Activated CD4-positive, alpha-beta T cell treated with anti-CD3 and anti-CD28 coated beads, Interleukin-2, amount 50 U/mL, for 48 hours (primary cell): ENCODE measurements at places on chromosomes 7 and 10.

- DNase-seq, result no peak
Observed at GRCh38 chr10:76902949-76903348, 734.7 kb downstream of the KCNMA1 start.

DNA sequence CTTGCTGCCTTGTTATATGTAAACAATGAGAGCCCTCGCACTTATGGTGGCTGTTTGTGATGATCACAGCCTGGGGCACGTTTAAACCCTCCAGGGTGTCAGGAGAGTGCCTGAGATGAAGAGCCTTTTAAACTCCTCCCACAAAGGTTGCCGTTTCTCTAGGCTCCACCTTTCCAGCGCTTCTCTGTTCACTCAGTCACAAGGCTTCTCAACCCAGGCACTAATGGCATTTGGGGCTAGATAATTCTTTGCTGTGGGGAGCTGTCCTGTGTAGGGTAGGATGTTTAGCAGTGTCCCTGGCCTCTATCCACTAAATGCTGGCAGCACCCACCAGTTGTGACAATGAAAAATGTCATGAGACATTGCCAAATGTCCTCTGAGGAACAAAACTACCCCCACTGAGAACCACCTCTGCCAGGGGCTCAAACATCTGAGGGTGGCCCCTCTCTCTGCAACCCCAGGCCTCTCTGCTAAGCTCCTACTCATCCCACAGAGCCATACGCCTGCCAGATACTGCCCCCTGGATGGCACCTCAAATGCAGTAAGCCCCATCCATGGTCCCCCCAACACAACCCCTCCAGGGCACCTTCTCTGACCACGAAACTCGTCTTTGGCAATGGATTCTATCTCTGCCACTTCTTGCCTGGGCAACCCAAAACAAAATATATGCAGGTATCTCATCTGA, 144.3 kb upstream of the ZMIZ1 start:
- DNase-seq, result no peak

GRCh38 chr7:15853832-15854470, 167.5 kb upstream of the MEOX2 start:
- no peak for DNase-seq

GRCh38 chr10:106935978-106936451, 228.5 kb downstream of the SORCS1 start:
- no peak for DNase-seq

DNA sequence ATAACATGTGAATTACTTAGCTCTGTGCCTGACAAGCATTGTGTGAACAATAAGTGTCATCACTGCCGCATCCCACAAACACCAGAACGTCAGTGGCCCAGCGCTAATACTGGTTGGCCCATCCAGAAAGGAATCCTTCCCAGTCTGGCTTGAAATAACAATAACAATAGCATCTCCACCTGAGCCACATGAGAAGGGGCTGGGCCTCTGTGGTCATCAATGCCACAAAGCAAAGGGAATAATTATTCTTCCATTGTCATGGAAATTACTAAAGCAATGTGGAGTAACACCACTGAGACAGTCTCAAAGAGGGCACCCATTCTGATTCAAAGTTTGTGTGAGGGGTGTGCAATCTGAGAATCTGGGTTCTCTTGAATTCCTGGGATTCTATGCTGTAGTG, 105.7 kb upstream of the INHBA start:
- DNase-seq, result no peak

DNA sequence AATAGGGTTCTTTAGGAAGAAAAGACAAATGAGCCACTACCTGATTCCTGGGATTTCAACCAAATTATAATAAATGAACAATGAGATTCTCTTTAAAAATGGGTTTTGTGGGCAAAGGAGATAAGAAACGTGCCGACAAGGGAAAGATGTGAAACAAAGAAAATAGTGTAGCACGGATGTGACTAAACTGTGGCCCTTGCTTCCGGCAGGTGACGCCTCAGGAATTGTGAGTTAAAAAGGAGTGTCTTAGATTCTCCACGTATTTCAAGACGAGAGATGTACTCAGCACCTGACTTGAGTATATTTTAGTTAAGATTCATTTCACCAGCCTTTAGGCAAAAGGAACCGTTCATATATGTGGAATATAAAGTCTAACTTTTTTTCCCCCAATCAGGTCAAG, 75.9 kb downstream of the DNAH11 start:
- DNase-seq, result no peak

DNA sequence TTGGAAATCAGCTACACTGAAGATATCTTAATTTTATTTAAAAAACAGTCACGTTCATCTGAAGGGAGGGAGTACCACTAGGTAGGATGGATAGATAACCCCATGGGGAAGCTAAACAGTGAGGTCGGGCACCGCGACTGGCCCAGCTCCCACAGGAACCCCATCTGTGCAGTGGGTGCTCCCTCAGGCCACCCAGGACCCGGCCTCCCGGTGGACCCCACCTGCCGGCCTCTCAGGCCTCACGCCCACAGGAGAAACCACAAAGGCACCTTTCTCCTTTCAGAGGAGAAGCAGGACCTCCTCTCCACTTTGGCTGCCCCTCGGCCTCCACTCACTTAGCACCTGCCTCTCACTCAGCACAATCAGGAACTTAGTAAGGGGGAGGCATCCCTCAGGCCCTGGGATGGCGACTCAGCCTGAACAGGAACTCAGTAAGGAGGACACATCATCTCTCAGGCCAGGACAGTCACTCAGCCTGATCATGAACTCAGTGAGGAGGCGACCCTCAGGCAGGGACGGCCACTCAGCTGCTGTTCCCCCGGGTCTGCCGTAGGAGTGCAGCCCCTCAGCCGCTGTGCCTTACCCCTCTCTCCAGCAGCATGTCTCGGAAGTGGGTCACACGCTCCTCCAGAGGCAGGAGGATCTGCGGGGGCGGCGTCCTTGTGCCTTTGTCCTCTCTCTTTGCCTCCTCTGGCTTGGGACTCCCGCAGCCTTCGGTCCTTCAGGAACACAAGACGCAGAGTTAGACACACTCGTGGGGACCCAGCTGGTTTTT, 195.1 kb downstream of the TCERG1L start:
- DNase-seq, result no peak

DNA sequence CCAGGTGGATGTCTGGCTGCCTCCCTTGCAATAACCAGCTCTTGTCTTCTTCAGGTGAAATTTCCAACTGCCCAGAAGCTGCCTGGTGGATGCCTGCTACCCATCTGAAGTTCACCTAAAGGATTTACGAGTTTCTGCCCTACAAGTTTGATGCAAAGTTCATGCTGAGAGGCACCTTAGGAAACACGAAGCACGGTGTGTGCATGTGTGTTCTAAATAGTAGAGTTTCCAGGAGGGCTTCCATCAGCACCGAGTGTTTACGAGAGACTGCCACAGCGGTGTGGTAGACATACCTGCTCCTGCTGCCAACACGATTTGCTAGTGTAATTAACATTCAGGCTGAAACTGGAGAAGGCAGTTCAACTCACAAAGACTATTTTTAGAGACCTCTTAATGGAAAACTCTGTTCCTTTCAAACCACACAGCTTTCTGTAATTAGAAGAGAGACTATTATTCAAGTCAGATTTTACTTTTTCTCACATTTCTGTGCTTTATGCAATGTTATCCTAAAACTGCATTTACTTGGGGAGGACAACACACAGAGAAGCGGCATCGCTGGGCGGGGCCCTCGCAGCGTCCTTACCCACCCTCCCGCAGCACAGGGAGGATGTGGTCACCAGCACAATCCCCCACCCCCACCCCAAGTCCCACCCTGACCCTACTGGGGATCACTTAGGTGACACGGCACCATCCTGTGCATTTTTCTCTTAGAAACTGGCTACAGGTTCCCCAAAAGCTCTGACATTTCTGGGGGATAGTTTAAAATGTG, 15.5 kb upstream of the CPXM2 start:
- no peak for DNase-seq

DNA sequence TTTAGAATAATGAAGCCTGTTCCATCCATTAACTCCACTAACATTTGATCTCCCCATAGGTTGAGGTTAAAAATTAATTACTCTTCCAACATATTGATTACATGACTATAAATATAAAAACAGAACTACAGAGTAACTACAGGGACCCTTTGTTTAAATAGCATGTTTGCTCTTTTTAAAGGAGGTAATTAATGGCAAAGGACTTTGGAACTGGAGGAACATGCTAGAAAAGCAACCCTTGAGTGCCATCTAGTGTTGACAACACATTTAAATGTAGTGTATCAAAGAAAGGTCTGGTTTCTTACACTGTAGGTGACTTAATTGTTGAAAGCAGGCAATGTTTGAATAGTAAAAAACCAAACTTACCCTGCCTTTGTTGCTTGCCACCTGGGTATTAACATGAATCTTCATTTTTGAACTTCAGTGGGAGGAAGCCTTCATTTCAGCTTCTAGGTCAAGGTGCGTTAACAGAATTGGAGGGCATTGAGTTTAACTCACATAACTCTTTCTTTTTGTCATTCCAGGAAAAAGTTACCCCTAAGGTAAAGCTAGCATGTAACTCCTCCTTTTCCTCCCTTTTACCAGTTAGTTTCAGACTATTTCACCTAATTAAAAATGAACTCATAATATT, 52.6 kb upstream of the CAPZA2 start:
- DNase-seq, result no peak
